ENCODE measurements at places on chromosomes 2 and 18.

GRCh38 chr18:49024804-49025421 lies 74.1 kb upstream of the SMAD7 start:
- DNase-seq: no peak

DNA sequence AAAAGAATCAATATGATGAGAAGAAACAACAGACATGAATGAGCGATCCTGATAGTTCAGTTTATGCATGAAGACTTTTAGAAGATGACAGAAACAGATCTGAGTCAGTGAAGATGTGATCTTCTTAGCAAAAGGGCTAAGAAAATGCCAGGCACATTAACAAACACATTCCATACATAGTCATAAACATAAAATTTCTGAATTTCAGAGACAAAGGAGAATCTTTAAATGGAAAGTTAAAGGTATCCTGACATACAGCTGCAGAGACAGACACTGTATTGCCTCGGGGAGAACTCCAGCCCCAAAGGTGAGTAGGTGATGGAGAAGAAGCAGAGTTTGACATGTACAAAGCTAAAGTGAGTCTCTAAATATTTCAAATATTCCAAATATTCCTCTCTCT lies 40.6 kb upstream of the FN1 start:
- no peak for DNase-seq

- DNase-seq: no peak
These were observed 67.3 kb upstream of the TNP1 start for GRCh38 chr2:216927163-216927562.

DNA sequence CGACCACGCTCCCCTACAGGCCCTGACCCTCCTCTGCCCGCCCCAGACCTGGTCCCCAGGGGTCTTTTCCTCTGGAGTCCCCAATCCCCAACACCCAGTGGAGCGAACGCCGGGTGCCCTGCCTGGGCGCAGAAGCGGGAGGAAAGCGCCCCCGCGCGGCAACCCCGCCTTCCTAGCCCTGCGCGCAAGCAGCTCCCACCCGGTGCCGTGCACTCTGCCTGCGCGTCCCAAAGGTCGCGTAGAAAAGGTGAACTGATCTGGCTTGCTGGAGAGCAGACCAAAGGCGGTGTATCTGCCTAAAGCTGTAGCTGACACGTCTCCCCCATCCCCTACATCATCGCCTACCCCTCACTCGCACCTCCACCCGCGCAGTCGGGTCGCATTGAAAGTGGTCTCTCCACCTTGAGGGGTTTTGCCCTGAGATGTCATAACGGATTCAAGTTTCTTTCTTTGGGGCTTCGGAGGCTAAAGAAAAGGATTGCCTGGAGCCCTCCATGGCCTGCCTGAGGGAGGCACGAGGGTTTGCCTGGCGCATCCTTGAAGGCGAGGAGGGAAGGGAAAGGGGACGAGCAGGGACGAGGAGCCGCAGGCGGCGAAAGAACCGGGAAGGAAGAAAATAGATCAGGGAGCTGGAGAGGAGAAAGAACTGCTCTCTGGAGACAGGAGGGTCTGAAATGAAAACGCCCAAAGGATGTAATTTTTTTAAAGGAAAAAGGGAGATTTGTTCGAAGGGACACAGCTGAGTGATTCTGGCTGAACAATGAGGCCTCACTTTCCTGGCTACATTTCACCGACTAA lies 5.8 kb downstream of the GAD1 start:
- peak; percentile 64 for DNase-seq

All from activated CD4-positive, alpha-beta T cell treated with anti-CD3 and anti-CD28 coated beads, Interleukin-2, Interleukin-6, amounts not matched to agents 100 ng/mL and 50 ng/mL, durations not matched to agents 16 hours and 8 hours (primary cell).